Uterus (tissue), 4 donors: ENCODE measurements at places on chromosomes 2 and 18.
A peak's percentile ranks its signal among the peaks of the same experiment; 100 is the strongest.

GRCh38 chr2:137251045-137251444, 485.7 kb downstream of the THSD7B start:
- DNase-seq = no peak

DNA sequence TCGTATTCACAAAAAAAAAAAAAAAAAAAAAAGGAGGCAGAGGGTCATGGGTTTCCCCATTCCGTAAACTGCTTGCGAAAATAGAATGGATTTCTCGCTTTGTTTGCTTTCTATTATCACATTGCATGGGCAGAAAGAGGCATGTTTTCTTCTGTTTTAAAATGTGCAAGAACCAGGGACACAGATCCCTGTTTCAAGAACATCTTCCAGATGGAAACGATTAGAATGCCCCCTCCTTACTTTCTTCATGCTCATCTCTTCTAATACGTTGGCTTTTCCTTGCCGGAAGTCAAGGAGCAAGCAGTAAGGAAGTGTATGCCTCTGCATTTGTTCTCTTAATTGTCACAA, 51.0 kb upstream of the ZNF516 start:
- DNase-seq = no peak

GRCh38 chr2:87996570-87996969, 19.8 kb downstream of the RNU2-63P start:
- no peak for DNase-seq

DNA sequence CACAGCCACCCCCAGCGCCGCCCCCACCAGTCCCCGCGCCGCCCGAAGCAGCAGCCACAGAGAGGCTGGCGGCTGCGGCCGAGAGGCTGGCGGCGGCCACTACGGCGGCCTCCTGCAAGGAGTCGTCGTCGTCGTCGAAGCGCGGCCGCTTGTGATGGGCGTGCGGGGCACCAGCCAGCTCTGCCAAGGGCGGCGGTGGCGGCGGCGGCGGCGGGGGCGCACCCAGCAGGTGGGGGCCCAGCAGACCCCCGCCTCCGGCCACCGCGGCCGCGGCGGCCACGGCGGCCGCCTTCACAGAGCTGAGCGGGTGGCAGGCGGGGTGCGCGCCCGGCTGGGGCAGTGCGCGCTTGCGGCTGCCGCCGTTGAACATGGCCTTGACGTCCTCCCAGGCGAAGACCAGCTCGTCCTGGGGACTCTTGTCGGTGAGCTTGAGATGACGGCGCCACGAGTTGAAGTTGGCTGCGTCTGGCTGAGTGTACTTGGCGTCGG, 3.3 kb downstream of the SKOR2 start:
- no peak for DNase-seq

GRCh38 chr2:46861916-46862315, 53.7 kb downstream of the MCFD2 start:
- no peak for DNase-seq

- DNase-seq = no peak
Measured at GRCh38 chr2:226760412-226761194, 39.0 kb downstream of the IRS1 start.

GRCh38 chr2:217766356-217766755, 236.4 kb downstream of the TNS1 start:
- DNase-seq = no peak

- DNase-seq = no peak
Measured at GRCh38 chr18:3016585-3017297, 3.8 kb upstream of the LPIN2 start.

DNA sequence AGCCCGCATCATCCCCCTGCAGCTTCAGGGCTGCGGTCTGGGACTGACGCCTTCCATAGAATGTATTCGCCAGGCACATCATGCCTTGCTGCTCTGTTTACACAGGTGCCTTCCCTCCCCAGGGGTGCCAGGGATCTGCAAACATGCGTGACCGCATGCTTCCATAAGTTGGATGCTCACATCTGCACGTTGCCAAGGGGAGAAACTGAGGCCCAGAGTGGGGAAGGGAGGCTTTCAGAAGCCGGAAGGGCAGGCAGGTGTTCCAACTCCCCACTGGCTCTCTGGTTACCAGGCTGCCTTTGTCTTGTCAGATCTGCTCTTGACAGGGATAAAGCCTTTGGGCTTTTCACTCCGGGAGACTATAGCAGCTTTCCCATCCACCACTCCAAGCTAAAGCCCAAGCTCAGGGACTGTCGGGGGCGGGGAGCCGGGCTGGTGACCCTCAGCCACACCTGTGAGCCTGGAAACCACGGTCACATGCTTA, 125.8 kb upstream of the TNP1 start:
- no peak for DNase-seq

DNA sequence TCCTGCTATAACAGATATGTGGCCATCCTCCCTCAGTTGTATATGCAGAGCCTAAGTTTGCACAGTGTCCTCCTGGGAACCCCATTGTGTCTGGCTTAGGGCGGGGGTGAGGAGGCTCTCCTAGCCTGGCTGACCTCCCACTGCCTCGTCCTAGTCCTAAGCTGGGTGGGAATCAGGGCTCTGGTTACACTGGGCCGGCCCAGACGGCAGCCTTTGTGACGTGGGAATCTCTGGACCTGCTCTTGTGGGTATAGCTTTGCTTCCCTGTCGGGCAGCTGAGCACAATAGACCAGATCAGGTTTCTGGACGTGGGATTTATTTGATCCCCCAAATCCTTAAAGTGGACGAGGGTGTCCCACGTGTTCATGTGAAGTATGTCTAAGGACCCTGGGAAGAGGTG, 2.9 kb downstream of the ACKR3 start:
- DNase-seq = no peak

GRCh38 chr18:60568220-60568619, 195.6 kb upstream of the MC4R start:
- no peak for DNase-seq

DNA sequence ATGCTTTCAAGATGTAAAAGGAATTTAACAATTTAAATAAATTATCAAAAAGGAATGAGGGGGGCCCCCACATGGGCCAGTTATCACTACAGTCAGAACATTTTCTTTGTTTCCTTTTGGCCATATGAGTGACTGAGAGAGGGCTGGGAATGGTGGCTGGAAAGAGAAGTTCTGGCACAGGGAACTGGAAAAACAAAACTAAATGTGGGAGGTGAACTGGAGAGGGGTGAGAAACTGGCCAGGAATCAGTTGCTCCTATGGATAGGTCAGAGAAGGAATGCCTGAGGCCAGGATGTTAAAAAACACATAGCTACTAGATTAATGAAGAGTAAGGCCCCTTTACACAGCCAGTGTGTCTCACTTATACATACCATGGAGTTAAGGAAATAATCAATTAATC, 121.0 kb downstream of the RBMS1 start:
- no peak for DNase-seq

DNA sequence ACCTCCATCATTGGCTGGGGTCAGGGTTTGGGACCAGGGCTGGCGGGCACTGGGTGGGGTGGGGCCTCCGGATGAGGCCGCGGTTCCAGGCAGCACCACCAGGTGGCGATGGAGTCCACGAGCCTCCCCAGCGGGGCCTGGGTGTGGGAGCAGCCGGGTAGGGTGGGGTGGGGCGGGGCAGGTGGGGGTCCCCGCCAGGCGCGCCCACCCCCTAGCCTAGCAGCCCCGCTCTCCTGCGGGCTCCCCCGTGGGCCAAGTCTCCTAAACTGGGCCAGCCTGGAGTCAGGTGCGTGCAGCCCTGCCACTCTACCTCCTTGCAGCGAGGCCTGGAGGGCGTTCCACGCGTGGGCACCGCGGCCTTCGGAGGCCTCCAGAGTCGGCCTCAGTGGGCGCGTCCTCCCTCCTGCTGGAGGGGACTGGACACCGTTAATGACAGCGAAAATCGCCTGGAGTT, 187.5 kb downstream of the TWIST2 start:
- DNase-seq = peak; percentile 62

DNA sequence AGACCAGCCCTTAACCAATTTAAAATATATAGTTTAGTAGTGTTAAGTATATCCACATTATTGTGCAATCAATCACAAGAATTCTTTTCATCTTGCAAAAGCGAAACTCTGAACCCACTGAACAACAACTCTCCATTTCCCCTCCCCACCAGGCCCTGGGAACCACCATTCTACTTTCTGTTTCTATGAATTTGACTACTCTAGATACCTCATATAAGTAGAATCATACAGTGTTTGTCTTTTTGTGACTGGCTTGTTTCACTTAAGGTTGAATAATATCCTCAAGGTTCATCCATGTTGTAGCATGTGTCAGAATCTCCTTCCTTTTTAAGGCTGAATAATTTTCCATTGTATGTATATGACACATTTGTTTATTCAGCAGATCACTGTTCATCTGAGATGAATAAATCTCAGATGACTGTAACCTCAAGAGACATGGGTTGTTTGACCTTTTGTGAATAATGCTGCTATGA, 8.1 kb upstream of the SOS1 start:
- DNase-seq = no peak

- no peak for DNase-seq
Measured at GRCh38 chr2:145524836-145525235, 1004.9 kb upstream of the ZEB2 start.
